CD8-positive, alpha-beta memory T cell (primary cell): ENCODE measurements at places on chromosomes 1 and 21. TPM values are rescaled to one million over a fixed set of nuclear protein-coding genes. Genes with fewer than 3 reads are reported as not detected.

KCNQ4 gene
- 0.16 TPM for total RNA-seq

DNA sequence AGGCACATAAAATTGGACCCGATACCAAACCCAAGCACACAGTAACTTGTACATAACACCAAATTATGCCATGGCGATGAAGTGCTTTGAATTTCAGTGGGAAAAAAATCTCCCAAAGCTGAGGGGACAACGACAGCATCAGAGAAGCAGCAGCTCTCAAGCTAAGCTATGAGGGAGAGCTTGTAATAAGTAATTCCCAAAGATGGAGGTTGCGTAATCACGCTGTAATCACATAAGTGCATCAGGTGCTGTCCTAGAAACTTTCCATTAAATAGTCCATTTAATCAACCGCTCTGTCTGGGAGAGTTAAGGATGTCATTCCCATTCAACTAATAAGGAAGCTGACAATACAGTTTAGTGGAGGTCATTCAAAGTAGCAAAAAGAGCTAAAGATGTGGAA is 37.6 kb upstream of the KRTAP19-8 start:
- DNase-seq: no peak

ARMH1 gene
- total RNA-seq: 38.0 TPM

DNA sequence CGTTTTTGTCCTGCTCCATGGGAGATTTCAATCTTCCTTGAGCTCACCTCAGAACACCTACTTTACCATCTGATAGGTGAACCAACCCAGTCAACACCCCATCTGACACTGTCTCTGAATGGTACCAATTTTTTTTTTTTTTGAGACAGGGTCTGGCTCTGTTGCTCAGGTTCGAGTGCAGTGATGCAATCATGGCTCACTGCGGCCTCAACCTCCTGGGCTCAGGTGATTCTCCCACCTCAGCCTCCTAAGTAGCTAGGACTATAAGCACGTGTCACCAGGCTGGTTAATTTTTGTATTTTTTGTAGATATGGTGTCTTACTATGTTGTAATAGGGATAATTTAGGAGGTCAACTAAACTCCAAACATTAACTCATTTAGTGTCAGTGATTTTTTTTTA is 36.3 kb downstream of the SPRTN start:
- DNase-seq: no peak

DNA sequence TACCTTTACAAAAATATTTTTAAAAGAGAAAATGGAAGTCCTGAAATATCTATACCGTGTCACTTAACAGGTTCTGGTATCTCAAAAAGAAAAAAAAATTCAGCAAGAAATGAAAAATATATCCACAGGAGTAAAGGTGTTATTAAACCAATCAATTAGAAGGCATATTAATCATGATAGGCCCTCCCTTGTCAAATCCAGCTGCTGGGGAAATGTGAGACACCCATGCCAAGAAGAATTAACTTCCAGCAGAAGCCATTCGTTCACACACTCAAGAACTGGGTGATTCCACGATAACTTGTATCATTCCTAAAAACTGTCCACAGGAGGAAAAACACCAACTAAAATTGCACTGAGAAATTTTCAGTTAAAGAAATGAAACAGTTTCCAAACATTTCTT is 57.6 kb downstream of the APP start:
- no peak for DNase-seq

DNA sequence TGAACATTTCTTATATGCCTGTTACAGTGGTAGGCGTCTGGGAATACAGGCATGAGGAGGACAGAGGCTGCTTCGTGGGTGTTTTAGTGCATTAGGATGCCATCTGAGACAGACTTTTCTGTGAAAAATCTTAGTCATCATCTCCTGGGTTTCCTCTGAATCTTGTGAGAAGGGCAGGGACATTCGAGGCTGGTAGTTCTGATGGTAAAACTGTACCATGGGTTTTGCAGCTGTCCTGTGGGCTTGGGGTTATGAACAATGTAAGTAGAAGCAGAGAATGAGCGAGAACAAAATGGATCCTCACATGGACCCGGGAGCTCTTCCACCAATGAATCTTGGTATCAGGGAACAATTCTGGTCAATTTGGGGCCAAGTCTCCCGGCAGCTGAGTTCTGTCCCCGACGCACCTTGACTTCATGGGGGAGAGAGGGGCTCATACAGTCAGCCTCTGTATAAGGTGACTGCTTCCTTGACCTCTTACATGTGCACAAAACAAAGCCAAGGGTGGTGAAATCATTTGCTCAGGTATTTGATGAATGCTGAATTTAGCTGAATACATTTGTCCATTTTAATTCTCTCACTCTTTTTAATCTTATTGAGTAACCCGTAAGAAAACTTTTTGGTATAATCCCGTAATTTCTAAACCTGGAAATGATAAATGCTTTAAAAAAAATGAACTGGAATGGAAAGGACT is 63.6 kb upstream of the ERRFI1 start:
- DNase-seq: no peak

DPT gene
- not detected for total RNA-seq

- no peak for DNase-seq
Measured at GRCh38 chr1:202170726-202171125, 10.3 kb upstream of the PTPN7 start.

DNA sequence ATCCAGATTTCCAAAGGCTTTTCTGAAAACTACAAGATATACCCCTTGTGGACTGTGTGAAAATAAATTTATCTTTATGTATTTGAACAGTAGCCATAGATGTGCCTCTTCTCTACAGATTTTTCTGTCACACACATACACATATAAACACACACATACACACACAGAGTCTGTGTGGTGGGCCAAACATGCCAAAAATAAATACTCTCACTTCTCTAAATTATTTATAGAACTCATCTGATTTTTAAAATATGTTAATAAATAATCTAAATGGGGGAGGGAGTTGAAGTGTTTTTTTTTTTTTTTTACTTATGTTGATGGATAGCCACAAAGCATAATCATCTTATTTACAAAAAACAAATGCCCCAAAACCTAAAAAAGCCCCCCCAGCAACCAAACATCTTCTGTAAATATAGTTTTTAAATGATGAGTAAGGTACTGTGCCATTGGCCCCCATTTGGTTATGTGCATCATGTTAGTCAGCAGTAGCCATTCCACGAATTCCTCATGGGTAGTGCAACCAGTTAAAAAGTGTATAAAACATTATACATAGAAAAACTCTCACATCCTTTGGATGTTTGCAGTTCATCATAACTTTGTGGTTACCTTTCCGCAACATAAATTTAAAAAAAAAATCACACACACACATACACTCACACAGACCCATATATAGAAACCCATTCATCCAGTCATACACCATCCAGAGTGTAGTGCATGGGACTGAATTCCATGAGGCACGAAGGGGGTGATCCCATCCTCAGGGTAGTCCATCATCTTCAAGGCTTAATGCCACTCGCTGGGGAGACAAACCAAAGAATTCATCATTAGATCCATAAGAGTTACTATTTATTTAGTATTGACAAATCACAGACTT is 8.2 kb upstream of the MAGOH start:
- DNase-seq: no peak

GRCh38 chr1:84135341-84135740 is 8.7 kb upstream of the PRKACB start:
- no peak for DNase-seq

- no peak for DNase-seq
Measured at GRCh38 chr1:30817077-30817438, 59.5 kb upstream of the LAPTM5 start.

- no peak for DNase-seq
Measured at GRCh38 chr1:178263341-178263740, 169.4 kb downstream of the RASAL2 start.
